ENCODE measurements at places on chromosomes 16 and 17.
A peak's percentile ranks its signal among the peaks of the same experiment; 100 is the strongest.

GRCh38 chr16:28166394-28167208, 45.2 kb downstream of the XPO6 start:
- no peak for DNase-seq

DNA sequence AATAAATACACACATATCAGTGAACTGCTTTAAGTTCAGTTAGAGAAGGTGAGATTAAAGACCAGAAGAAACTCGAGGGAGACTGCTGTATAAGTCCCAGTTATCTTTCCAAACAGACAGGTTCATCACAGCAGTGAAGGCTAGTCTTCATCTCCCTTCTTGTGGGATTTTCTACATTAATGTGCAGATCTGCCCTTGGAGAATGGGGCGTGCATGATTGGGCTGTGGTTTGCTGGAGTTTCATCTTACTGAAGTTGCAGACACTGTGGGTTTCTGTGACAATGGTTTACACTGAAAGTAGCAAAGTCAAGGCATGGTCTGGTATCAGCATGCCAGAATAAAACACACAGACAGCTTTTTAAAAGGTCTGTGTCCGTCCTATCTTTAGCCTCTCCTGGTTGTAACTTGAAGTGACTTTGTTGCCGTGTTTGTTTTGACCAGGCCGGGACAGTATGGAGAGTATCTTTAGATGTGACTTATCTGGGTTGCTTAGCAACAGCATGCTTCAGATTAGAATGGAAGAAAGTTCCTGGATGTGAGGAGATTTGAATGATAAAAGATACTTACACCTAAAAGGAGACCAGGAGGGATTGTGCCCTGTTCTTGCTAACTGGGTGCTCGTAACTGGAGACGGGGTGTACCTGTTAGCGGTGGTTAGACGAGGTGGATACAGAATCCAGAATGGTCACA, 16.1 kb downstream of the NAA60 start:
- no peak for DNase-seq

GRCh38 chr17:12229335-12229734, 208.7 kb downstream of the MAP2K4 start:
- no peak for DNase-seq

GRCh38 chr17:17711641-17712162, 30.4 kb downstream of the RAI1 start:
- no peak for DNase-seq

DNA sequence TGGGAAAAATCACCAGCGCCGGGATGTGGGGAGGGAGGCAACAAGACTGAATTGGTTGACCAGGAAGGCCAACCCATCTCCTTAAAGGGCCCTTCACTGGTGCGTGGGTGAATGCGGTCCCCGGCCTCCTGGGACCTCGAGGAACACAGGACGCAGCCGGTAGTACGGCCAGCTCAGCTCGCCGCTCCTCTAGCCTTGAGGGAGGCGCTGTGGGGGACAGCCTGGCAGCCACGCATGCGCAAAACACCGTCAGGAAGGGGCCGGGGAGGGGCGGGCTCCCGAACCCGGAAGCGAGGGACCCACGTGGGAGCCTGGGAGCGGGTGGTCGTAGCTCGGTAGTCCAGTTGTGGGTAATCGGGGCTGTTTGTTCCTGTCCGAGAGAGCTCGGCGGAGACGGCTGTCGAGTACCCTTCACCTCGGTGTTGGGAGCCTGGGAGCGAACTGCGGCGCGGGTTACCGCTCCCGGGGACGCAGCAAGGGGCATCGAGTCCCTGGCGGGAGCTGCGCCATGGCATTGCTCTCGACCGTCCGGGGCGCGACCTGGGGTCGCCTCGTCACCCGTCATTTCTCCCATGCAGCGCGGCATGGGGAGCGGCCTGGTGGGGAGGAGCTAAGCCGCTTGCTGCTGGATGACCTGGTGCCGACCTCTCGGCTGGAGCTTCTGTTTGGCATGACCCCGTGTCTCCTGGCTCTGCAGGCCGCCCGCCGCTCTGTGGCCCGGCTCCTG, at the start of gene MRM1:
Gene MRM1, plus strand, starts transcription at position 281 of the 727 bp plus-strand sequence. Its CDS starts 228 bp downstream, at position 509.
- DNase-seq = peak; percentile 91

- no peak for DNase-seq
These were observed 9.0 kb upstream of the MMP2 start for GRCh38 chr16:55469821-55470532.

DNA sequence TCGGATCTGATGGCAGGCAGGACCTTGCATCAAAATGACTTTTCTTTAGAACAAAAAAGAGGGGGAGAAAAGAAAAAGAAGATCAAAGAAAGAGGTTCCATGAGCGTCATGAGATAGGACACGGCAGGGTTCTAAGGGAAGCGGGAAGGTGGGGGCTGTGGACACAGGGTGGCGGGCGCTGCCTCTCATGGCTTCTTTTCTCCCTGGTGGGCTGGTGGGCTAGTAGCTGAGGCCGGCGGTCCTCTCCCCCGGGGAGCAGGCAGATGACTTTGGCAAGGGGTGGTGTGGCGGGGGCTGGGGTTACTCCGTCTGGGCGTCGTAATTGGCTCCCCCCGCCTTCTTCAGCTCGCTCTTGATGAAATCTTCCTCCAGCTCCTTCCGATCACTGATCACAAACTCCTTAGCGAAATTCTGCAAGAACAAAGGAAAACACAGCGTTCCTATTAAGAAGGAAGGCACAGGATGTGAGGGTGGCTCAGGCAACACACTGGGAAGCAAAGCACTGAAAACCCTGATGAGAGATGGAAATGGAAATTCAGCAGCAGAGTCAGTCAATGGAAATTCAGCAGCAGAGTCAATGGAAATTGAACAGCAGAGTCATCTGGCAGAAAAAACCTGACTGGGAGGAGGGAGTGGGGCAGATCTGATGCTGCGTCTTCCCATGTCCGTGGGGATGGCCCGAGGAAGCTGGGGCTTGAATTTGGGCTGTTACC, 51.2 kb downstream of the COTL1 start:
- DNase-seq = no peak

GRCh38 chr17:61808442-61808841, 54.9 kb downstream of the BRIP1 start:
- no peak for DNase-seq

DNA sequence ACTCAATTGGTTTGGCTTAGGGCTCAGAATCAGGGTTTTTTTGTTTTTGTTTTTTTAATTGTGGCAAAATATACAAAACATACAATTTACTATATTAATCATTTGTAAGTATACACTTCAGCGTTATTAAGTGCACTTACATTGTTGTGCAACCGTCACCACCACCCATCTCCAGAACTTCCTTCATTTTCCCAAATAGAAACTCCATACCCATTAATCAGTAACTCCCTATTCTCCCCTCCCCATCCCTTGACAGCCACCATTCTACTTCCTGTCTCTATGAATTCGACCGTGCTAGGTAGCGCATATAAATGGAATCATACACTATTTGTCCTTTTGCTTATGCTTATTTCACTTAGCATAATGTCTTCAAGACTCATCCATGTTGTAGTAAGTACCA, 45.2 kb upstream of the DHX40 start:
- no peak for DNase-seq

DNA sequence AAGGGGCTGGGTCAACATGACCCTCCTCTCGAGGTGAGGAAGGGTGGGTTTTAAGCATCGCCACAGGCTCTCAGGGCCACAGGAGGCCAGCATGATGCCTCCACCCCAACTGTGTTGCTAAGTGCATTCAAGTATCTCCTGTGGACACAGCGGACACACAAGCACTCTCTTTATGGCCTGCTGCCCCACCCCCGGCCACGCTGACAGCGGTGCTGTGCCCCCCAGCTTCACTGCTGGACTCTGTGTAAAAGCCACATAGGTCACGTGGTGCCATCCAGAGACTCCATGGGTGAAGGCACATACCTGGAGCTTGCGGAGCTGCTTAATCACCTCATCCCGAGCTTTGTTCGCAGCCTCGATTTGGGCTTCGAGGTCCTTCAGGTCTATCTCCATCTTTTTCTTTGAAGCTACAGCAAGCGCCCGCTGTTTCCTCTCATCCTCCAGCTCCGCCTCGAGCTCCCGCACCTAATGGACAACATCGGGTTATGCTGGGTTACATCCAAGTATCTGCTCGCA, 51.5 kb downstream of the NDEL1 start:
- DNase-seq = no peak

- DNase-seq = no peak
These were observed 20.7 kb downstream of the CNTNAP4 start for GRCh38 chr16:76297941-76298340.

- peak; percentile 89 for DNase-seq
These were observed at the start of gene LSM12 for GRCh38 chr17:44066204-44066930. Gene LSM12, minus strand, starts transcription at chr17:44066671. Its CDS starts 84 bp downstream, at chr17:44066587.

- no peak for DNase-seq
These were observed 102.0 kb downstream of the GRIN2A start for GRCh38 chr16:10080051-10080772.

GRCh38 chr17:43033948-43034881, 9.2 kb downstream of the RND2 start:
- DNase-seq = no peak

DNA sequence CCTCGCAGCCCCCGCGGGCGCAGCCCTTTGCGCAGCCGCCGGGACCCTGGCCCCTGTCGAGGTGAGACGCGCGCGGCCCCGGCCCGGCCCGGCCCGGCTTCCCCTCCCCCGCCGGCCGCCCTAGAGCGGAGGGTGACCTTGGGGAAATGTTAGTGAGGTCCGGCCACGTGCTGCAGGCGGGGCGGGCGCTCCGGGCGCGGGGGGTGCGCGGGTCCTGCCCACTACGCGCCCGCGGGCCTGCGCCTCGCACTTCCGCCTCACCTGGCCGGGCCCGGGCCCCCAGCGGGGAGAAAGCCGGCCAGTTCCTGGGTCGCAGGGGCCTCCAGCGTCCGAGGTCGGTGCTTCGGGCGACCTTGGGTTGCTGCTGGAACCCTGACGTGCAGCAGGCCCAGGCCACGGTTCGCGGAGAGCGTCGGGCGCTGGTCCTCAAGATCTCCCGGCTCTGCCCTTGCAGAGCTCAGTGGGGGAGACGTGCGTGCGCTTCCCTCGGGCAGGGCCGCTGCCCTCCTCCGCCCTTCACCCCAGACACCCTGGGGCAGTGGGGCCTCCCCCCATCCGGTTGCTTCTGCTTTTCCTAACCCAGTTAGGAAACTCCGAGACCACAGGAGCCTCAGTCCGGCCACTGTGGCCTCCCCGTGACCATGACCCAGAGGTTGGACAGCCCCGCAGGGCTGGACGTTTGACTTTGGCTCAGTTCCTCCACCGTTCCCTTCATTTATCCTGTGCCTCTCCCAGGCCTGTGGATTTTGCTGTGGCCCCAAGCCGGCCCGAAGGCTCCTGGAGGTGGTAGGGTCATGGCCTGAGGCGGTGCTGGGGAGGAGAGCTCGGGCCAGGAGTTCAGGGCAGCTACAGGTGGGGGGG, 791 bp downstream of the MCRIP2 start:
- DNase-seq = no peak

DNA sequence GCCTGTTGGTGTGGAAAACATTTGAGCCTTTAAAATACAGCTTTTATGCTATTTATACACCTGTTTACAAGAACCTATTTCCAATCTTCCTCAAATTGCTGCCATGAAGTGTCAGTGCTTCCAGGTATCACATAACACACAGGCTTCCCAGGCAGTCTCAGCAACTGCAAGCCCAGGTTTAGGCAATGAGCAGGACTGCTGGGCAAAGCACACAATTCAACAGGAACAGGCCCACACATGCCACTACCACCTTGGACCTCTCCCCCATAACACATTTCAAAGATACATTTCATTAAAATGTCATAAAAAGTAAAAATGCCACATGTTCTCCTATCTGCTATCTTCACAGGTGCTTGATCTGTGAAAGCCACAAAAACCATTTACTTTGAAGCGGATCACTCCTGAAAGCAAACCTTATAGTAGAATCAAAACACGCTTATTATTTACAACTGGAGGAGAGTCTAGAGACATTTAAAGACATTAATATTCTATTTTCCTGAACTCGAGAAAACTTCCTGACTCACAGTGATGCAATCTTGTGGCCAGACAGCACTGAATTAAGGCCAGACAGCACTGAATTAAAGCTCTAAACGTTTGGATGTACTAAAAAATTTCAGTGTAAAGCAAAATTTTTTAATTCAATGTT, 31.5 kb downstream of the ANKFY1 start:
- no peak for DNase-seq

DNA sequence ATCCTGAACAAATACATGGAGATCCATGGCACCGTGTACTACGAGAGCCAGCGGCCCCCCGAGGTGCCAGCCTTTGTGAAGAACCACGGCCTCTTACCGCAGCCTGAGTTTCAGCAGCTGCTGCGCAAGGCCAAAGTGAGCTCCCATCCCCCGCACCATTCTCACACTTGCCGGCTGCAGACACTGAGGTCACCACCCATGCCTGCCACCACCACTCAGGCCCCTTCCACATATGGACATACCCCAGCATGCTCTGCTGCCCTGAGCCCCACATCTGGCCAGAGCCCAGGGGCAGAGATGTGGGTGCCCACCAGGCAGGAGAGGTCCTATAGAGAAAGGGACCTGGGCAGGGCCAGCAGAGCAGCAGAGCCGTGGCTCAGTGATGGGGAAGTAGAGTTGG, 69.8 kb downstream of the MGAT5B start:
- no peak for DNase-seq

DNA sequence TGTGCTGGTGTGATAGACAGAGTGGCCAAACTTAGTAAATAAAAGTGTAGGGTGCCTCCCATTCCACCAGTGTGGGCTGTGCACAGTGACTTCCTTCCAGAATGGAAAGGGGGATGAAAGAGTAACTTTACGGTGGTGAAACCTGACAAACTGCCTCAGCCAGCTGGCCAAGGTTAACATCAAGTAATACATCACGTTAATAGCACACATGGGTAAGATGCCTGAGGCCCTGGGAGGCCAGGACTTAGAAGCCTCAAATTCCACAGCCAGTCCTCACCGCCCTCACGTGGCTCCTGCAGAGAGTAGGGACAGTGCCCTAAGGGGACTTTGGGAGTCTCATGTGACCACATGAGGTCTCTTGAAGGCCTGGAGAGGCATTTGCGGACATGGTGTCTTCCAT, 14.1 kb downstream of the RMI2 start:
- DNase-seq = no peak

DNA sequence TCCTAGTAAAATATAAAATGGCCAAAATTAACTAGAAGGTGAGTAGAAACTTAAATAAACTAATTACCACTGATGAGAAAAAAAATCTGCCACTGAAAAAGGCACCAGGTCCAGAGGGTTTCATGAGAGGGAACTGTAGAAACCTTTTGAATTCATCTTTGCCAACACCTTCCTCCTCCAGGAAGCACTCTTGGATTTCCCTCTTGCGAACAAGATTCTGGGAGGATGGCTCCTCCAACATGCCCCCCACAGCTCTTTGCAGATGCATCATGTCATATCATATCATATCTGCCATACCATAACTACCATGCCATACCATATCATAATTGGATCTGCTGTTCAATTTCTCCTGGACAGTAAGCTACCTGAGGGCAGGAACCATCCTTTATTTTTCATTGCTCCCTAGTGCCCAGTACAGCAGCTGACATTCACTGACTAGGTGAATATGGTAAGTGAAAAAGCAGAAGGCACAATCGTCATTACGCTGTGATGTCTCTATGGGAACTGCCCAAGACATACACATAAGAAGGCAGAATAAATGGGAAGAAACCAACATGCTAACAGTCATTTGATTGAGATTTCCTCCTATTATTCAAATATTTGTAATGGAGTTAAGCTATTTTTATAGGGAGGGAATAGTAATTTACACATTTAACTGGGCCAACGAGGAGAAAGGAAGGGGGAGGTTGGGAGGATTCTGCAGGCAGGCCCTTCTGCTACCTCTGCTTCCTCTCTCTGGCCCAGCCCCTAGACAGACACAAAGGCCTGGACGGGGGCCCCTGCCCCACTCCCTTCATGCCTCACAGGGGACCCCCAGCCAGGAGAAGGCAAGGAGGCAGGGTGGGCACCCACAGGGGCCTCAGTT, 110.1 kb upstream of the SMURF2 start:
- DNase-seq = no peak

GRCh38 chr16:22285080-22285479, 12.1 kb upstream of the POLR3E start:
- no peak for DNase-seq

- no peak for DNase-seq
These were observed 6.2 kb upstream of the RAMP2 start for GRCh38 chr17:42754782-42755181.

Measured in activated T-cell treated with anti-CD3 and anti-CD28 coated beads for 24 hours (primary cell).